ENCODE measurements at places on chromosomes 5 and 9.

DNA sequence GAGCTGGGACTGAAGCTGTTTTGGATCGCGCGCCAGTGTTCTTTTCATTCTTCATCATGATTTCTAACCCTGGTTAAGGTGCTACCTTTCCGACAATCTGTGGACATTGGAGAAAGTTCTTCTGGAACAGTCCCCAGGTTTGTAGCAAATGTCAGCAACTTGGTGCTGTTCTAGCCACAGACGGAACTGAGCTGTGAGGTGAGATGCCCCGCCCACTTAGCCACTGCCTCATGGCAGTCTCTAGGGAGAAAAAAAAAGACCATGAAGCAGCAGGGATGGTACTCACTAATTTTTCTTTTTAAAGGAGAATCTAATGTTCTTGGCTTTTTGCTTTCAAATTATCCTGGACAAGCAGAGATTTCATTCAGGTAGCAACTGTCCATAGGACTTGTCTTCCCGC, 72.1 kb upstream of the STK32A start:
- DNase-seq: no peak

- DNase-seq: no peak
These were observed 86.6 kb downstream of the ZNF608 start for GRCh38 chr5:124659798-124660197.

GRCh38 chr5:82274343-82275211, 3.6 kb downstream of the RPS23 start:
- no peak for DNase-seq

DNA sequence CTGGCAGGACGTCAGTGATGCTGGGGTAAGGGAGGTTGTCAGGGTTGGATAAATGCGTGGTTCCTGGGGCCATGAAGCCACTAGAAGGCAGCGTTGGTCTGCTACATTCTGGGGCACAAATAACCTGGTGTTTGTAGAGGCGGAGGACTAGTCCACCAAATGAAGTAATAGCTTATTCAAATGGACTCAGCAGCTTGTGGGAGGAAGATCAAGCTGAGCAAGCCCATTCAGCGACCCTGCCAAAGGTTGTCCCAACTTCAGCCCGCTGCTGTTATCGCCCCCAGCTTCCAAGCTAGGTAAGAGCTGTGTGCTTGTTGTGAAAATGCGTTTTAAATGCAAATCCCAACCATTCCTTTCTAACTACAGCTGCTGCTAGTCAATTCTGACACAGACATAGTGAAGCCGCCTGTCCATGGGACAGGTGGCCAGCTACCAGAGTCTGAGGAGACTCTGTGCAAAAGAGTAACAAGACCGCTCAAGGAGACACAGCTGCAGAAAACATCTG, 7.6 kb upstream of the FAM240B start:
- DNase-seq: no peak

GRCh38 chr5:128842241-128842640, 123.0 kb upstream of the SLC27A6 start:
- DNase-seq: no peak

DNA sequence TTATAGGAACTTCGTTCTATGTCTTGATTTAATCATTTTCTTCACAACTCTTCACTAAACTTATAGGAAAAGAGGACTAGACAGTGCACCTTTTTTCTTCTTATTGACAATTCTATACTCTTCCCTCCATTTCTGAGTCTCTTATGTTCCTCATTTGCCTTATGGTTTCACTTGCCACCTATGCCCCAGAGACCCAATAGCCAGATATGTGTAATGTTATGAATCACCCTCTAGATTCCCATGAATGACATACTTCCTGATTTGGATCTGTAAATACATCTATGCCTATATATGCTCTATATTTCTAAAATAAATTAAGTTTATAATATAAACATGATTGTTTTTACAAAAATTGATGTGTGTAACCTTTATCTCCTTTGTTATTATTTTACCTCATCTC, 514.1 kb upstream of the MEF2C start:
- DNase-seq: no peak

- no peak for DNase-seq
These were observed 130.3 kb upstream of the EFNA5 start for GRCh38 chr5:107801061-107801460.
